AG08395 (cell line): ENCODE measurements at places on chromosomes 4 and X.

GRCh38 chr4:10803713-10804343 is 119.3 kb upstream of the CLNK start:
- no peak for DNase-seq

GRCh38 chrX:17481086-17481485 is 106.1 kb downstream of the NHS start:
- DNase-seq, result no peak

DNA sequence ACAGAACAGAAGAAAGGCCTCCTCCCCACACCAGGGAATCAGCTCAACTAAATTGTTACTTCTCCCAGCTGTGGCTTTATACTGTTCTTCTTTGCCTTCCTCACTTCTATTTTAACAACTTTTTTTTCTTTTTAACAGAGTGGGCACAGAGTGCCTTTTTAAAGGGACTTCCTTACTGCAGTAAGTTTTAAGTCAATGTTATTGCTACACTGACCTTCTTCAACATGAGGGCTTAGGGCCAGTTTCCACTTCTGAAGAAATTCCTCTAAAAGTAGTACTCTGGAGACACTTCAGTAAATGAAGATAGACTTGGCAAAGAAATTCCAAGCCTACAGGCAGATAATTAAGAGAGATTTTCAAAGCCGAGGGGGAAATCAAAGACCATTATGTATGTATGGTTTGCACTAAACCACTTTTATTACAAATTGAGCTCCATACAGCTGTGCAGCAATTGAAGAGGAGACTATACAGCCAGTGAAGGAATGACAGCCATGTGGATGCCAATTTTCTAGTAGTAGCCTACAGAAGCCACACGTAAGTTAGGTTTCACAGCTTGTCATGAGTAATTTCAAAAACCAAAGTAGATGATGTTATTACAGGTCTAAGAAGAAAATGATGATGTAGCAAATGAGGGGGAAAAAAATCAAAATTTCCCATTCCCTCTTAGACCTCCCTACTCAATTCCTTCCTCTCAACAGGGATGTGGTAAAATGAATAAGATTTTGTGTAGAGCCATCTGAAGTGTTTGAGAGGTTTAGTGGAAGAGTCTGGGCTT is 36.9 kb upstream of the RASGEF1B start:
- no peak for DNase-seq

GRCh38 chrX:135484641-135485289 is 35.7 kb upstream of the INTS6L start:
- DNase-seq, result peak; percentile 36

GRCh38 chr4:113682730-113683537 is 78.6 kb downstream of the CAMK2D start:
- no peak for DNase-seq

DNA sequence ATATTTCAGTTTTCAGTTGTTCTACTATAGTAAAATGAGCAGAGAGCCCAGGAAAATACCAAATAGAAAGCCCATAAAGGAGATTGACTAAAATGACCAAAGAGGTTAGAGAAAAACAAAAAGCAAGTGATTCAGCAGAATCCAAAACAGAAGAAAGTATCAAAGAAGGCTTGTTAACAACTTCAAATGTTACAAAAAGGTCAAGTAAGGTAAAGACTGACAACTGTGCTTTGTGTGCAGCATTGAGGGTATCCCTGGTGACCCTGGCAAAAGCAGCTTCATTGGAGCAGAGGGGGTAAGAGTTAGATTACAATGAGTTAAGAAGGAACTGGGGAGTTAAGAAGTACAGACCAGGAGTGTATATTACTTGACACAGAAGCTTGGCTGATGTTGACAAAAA is 317.9 kb downstream of the OPHN1 start:
- DNase-seq, result no peak

DNA sequence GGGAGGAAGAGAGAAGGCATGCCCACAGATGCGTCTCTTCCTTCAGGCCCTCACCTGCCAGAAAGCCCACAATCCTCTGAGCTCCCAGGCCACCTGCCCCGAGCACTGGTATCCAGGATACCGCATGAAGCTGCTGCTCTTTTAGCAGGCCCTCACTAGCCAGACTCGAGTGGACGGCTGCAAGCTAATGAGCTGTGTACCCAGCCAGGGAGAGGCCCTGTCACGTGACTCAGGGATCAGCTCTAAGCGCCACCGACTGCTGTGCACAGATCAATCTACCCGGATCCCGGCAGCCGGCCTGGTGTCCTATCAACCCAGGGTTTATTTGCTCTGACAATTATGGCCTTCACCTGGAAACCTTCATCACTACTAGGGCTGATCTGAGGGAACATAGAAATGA is 39.0 kb downstream of the BCOR start:
- DNase-seq, result no peak

- DNase-seq, result peak; percentile 11
Observed at GRCh38 chr4:123651066-123651465, 254.5 kb downstream of the SPRY1 start.

DNA sequence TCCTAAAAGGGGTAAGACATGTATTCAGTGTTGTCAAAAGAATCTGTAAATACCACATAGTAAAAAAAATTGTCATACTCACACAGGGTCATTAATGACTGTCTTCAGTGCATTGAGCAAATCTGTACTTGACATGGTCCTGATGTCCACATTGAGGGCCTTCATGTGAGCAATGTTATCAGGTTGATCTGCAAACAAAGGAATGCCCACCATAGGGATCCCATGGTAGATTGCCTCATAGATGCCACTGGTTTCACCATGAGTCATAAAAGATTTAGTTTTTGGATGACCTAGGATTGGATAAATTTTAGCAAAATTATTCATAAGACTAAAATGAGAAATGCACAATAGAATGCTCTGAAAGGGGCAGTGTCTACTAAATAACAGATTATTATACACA is 38.1 kb upstream of the UGT2B15 start:
- DNase-seq, result no peak

GRCh38 chrX:47619486-47620302 is at the start of gene SYN1:
Gene SYN1 (minus strand): TSS chrX:47619857. CDS start chrX:47619728, 129 bp downstream.
- DNase-seq, result peak; percentile 88

DNA sequence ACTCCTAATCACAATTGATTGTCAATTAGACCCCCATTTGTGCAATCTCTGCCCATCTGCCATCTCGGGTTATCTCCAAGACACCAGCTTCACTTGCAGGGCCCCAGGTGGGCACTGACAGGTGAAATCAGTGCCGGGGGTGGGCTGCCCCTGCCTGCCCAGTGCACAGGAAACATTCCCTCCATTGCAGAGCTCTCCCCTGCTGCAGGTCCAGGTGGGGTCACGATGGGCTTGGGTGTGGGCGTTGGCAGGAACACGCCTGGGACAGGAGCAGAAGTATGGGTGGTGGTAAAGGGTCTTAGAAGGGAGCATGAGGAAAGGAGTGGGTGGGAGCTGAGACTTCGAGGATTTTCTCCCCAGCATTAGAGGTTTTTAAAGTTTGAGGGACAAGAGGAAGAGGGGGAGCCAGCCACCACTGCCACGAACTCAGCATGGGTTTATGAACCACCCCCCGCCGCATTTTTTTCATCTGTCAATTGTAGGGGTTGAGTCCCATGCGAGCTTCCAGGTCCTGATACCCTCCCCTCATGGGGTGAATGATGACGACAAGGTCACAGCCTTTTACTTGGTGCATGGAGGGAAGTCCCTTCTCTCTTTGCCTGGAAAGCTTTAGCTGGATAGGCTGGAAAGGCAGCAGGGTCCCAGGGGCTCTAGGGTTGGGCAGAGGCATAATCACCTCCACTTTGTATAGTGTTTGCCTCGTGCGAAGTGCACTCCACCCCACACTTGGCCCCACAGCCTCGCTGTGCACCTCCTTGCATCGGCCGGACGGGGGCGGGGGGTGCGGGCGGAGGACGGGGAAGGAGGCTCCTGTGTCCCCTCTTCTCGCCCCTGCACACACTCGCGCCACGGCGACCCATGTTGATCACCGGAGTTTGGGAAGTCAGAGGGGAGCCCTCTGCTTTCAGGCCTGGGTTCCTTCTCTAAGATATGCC is 3.5 kb upstream of the NKX1-1 start:
- no peak for DNase-seq

DNA sequence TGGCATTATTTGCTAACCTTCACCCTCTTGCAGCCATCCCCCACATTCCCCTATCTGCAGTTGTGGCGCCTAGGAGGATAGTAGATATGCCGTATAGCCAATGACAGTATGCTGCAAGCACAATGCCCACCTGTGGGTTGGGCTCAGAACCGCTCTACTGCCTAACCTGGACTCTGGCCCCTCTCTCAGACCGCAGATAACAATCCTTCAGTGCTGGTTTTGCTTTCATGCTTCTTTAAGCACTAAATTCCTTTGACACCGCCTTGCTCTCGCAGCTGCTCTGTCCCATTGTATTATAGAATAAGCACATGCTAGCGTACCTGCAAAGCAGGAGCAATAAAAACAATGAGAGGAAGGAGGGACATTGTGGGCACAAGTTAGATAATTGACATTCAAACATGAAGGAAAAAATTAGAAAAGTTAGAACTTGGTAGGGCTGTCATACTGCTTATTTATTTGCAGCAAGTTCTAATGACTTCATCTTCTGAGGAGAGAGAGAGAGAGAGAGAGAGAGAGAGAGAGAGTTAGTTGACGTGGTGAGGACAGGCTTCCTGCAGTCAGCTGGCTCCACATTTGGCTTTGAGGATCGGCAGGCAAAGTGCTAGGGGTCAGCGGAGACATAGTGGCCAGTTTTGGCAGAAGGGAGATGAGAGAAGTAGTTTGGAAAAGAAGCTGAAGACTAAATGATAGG is 55.8 kb downstream of the WWC2 start:
- no peak for DNase-seq

DNA sequence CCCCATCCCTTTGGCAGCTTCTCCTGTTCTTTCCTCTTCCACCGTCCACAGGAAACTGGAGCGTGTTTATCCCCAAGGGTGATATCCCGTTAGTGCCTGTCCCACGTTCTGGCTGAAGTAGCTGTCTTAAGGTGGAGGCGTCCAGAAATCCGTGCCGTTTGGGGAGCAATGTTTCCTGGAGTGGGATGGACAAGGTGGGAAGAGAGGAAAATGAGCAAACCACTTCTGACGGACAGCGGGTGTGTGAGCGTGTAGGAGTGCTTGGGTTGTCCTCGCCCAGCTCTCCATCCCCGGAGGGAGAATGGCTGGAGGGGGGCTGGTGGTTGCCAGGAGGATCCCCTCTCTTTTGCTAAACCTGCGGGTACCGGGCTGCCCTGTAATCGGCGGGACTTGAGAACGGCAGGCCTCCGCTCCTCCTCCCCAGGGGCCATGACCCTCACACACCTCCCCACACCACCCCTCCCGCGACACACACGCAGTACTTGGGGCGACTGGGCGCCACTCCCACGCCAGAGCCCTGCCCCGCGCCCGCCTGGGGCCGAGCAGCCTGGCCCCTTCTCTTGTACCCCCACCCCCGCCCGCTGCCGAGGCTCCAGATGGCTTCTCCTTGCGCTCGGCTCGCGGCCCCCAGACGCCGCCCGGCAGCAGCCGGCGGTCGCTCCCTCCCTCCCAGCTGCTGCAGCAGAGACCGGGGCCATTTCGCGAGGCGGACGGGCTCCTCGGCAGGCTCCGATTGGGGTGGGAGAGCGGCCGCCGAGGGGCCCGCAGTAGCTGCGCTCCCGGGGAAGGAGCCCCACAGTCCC is 13.9 kb upstream of the PRDM8 start:
- peak; percentile 36 for DNase-seq

DNA sequence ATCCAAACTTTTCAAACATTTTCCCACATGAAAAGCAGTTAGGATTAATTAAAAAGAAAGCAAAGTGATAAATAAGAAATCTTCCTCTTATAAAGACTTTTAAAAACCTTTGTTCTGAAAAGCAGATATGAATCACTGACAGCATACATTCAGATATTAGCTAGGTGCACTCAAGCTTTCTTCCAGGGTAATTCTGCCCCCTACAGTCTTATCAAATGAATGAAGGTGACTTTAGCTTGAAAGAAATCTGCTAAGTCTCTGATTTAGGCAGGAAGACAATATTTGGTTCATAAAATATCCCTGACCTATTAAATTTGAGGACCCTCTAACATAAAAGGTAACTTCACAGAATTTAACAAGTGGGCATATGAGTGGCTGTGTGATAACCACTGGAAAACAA is 209.1 kb upstream of the FAM47A start:
- DNase-seq, result no peak
